CD8-positive, alpha-beta memory T cell (primary cell): ENCODE measurements at places on chromosomes 12 and 14. TPM values are rescaled to one million over a fixed set of nuclear protein-coding genes. Genes with fewer than 3 reads are reported as not detected.

- no peak for DNase-seq
These were observed 18.6 kb upstream of the RERGL start for GRCh38 chr12:18108611-18109010.

- DNase-seq, result no peak
These were observed 163.9 kb downstream of the TBX5 start for GRCh38 chr12:114241973-114242434.

GPRC5D gene
- total RNA-seq, result not detected

MUCL1 gene
- total RNA-seq, result not detected

FSCB gene
- total RNA-seq, result not detected
